ENCODE measurements at places on chromosomes 2 and 18.

DNA sequence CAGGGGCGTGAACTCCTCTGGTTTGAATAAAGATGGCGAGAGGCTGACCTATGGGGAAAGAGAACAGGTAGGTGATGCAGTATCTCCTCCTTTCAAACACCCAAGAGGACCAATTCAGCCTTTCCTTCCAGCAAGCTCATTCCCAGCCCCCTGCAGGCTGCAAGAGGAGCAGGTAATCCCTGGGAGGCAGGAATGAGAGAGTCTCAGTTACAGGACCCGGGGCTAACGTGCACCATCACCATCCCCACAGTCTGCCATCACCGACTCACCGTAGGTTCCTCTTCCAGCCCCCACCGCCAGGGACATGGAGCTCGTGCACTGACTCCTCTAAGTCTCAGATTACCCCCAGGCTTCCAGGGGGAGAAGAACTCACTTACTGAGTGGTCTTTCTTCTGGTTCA lies 26.7 kb downstream of the XDH start:
- no peak for DNase-seq

DNA sequence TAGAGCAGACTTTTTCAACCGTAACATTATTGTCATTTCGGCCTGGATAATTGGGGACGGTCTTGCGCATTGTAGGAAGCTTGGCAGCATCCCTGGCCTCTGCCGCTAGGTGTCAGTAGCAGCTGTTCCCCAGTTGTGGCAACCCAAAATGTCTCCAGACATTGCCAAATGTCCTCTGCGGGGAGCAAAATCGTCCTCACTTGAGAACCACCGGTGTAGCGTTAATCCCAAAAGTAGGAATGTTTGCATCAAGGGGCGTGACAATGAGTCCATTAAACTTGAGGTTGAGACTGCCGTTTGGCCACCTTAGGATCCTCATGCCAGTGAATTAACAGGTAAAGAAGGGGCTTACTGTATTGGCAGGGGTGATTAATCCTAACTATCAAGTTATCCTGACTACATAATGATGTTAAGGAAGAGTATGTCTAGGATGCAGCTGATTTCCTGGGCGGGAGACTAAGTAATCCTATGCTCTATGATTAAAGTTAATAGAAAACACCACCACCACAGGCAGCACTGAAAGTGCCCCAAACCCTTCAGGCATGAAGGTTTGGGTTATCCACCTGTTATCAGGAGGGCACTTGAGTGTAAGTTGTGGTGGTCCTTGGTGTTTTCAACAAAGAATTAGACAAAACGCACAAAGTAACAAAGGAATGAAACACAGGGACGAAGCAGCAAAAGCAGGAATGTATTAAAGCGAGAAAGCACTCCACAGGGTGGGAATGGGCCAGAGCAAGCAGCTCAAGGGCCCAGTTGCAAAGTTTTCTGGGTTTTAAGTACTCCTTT lies 4.9 kb upstream of the ZC3H8 start:
- DNase-seq, result peak; percentile 69

- DNase-seq, result no peak
These were observed 1.6 kb downstream of the MTCL1 start for GRCh38 chr18:8706791-8707555.

GRCh38 chr18:68316636-68317035 lies 398.3 kb downstream of the TMX3 start:
- no peak for DNase-seq

- DNase-seq, result no peak
These were observed 321.5 kb upstream of the FSIP2 start for GRCh38 chr2:185417111-185417510.

DNA sequence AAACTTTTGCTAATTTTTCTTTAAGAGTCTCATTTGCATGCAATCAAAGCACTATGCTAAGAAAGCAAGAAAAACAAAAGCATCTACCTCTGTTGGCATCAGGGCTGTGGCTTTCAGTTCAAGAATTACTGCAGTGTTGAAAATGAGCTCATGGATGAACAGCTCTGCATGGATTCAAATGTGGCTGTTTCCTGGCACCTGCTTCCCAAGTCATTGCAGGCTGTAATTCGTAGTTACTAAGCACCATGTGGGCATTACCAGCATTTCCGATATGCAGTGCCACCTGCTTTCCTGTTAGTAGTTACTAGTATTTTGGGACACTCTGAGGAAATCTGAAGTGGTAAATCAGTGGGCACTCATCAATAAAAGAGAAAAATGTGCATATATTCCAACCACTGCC lies 37.8 kb upstream of the FAM110C start:
- no peak for DNase-seq

- no peak for DNase-seq
These were observed 31.4 kb upstream of the CTLA4 start for GRCh38 chr2:203835892-203836800.

DNA sequence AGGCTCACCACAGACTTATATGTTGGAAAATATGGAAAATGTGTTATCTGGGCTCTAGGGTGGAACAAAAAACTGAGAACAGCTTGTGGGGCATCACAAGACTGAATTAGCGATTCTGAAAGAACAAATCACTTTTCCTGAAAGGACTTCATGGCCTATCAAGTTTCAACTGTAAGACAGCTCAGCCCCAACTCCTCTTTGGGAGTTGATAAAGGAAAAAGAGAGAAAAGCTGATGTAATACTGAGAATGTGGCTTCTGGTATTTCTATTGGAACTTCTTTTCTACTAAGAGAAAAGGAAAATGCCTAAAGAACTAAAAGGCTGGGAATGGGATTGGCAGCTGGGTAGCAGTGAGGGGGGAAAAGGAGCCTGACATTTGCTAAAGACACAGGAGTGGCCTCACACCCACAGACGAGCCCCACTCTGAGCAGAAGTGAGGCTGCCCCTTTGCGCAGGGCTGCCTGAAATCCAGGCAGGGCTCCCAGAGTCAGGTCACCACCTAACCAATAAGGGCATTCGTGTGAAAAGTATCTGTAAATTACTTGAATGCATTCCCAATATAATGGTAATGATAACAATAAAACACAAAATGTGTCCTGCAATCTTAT lies 75.6 kb downstream of the LRP2 start:
- no peak for DNase-seq

GRCh38 chr2:77512507-77512906 lies 9.7 kb downstream of the LRRTM4 start:
- no peak for DNase-seq

DNA sequence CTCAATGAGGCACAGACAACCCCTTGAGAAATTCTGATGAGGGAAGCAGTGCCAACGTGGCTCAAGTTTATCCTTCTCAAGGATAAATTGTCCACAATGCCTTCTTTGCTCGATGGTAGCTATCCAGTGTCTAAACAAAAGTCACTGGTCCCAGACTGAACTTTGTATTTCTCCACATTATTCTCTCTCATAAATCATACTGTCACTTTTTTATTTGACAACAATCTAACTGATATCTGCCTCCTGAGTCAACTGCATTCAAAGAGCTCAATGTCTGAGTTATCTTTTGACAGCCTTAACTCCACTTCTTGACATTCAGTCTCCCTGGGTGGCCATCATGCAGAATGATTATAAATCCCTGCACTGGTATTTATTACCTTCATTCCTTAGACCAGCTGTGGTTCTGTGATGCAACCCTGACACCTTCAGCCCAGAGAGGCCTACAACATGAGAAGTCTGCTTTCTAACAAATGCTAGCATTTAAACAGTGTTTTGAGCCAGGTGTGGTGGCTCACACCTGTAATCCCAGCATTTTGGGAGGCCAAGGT lies 38.2 kb downstream of the IMMT start:
- DNase-seq, result no peak

DNA sequence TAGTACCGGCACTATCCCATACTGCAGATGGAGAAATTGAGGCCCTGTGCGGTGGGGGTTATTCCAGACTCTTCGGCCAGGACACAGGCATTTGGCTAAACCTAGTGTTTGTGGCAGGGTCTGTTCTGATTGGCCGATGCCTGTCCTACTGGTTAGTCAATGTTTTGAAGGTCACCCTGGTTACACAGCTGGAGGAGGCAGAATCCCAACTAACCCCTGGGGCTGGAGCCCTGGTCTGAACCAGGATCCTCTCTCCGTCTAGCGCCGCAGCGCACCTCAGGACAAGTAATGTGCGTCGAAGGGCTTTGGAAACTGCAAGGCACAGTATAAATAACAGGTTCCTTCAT lies 19.4 kb downstream of the TEX44 start:
- no peak for DNase-seq

DNA sequence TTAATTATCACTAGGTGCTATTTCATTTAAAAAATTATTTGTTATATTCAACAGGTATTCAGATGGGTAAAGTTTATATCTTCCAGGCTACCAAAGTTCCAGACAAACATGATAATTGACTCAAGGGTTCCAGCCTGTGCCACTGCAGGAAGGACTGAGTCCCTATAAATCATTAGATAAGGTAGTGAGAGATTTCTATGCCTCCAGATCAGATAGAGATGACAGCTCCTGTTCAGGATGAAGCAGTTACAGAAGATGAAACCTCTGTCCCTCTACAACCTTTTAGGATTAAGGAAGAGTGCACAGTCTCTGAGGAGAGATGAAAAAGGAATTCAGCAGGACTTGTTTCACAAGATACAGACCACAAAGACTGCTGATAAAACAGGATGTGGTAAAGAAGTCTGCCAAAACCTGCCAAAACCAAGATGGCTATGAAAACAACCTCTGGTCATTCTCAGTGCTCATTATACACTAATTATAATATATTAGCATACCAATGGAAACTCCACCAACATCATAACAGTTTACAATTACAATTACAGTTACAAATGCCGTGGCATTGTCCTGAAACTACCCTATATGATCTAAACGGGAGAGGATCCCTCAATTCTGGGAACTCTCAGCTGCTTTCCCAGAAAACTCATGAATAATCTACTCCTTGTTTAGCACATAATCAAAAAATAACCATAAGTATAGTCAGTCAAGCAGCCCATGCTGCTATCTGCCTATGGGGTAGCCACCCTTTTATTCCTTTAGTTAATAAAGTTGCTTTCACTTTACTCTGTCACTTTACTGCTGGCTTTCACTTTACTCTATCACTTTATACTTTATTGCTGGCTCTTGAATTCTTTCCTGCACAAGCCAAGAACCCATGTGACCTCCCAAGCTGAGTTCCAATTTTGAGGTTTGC lies 288.5 kb downstream of the PDE11A start:
- no peak for DNase-seq

DNA sequence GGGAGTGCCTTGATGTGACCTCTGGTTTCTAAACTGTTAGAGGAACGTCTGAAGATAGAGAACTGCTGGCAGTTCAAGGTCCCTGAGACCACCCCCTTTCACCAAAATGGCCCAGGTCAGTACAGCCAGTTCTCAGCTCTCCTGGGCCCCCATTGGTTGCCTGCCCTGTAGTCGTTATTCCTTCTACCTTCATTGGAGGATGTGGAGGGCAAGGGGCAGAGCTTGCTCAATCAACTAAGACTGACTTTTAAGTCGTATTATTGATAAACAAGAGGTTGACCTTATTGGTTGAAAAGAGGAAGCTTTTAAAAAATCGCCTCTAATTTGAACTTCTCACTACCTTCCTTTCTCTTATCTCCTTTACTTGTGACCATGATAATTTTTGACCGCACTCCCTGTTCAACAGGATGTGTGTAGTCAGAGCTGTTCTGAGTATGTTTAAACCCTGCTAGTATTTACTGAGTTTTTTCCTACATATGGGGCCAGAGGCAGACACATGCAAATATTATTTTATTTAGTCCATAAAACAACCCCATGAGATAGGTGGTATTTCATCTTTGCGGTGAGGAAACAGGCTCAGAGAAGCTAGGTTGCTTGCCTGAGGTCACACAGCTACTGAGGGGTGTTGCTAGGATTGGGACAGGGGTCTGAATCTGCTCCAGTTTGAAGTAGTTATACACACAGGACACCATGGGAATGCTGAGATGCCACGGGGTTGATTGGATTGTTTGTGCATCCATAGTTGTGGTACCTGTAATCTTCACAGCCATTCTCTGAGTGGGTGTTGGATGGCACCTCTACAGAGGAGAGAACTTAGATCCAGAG lies 65.9 kb downstream of the TMEM247 start:
- DNase-seq, result no peak

DNA sequence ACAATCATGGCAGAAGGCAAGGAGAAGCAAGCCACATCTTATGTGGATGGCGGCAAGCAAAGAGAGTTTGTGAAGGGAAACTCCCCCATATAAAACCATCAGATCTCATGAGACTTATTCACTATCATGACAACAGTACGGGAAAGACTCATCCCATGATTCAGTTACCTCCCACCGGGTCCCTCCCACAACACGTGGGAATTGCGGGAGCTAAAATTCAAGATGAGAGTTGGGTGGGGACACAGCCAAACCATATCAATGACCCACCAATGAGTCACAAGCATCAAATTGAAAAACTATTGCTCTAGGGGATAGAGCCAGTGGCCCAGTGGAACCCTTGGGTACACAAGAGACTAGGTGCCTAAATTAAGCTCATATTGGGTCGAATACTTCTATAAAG lies 157.4 kb downstream of the FBXO15 start:
- DNase-seq, result no peak

GRCh38 chr18:79257480-79257879 lies 138.2 kb upstream of the NFATC1 start:
- no peak for DNase-seq

- DNase-seq, result no peak
These were observed 109.8 kb downstream of the AP1S3 start for GRCh38 chr2:223727562-223727961.

GRCh38 chr18:74256190-74256589 lies 35.6 kb downstream of the CYB5A start:
- DNase-seq, result no peak

- DNase-seq, result no peak
These were observed 140.6 kb downstream of the EPHA4 start for GRCh38 chr2:221431477-221431876.

- DNase-seq, result no peak
These were observed 11.4 kb upstream of the RBBP8 start for GRCh38 chr18:22921772-22922171.

GRCh38 chr2:176851200-176851888 lies 361.2 kb upstream of the HNRNPA3 start:
- DNase-seq, result no peak

GRCh38 chr2:221482666-221483455 lies 89.2 kb downstream of the EPHA4 start:
- DNase-seq, result no peak

- no peak for DNase-seq
These were observed 88.4 kb upstream of the SP3 start for GRCh38 chr2:174053355-174054151.

- DNase-seq, result no peak
These were observed 41.1 kb downstream of the STK17B start for GRCh38 chr2:196130039-196130825.

DNA sequence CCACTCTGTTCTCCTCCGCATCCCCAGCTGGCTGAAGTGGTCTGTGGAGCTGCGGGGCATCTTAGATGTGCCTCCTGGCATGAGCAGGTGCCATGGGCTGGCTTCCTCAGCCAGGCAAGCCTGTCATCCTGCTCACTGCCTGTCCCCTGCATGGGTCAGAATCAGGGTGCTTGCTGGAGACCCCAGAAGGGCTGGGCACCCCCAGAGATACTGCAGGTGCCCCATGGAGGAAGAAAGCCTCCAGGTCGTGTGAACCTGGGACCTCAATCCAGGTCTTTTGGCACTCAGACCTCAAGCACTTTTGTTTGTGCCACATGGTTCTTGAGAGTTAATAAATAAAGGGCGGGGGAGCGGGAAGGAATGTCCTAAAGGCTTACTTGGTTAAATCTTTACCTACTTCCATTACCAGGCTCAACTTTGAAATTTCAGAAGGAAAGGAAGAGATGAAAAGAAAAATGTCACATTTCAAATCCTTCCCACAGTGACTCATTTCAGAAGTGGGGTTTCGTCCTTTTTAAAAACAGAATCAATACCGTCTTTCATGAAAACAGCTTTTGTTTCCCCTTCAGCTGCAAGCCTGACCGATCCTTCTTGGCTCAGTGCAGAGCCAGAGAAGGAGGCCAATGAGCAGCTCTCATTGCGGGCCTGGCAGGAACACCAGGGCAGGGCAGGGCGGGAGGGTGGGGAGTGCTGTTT lies 69.9 kb downstream of the RHOB start:
- DNase-seq, result no peak
